ENCODE measurements at places on chromosomes 5 and 9. TPM values are rescaled to one million over a fixed set of nuclear protein-coding genes. Genes with fewer than 3 reads are reported as not detected.

DNA sequence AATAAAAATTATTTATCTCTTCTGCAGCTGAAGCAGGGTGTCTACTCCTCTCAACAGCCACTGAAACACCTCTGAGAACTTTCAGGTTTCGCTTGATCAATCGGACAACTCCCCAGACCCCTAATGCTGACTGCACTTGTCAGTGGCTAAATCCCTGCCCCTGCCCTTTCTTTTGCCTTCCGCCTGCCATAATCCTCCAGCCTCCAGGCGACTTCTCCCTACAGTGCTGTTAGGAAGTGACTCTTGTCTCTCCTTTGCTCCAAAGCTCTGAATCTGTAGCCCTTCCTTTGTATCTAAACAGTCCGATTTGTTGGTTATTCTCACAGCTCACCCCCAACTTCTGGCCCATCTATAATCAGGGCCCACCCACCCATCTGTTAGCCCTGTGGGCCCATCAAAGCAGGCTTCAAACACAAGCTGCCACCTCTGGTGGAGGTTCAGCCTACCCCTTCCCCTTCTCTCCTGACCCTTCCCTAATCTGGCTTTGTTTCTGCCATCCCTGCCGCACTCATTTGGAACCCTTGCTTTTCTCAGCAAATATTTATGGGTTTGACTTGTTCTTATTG lies 53.7 kb upstream of the IFNK start:
- DNase-seq = no peak

DNA sequence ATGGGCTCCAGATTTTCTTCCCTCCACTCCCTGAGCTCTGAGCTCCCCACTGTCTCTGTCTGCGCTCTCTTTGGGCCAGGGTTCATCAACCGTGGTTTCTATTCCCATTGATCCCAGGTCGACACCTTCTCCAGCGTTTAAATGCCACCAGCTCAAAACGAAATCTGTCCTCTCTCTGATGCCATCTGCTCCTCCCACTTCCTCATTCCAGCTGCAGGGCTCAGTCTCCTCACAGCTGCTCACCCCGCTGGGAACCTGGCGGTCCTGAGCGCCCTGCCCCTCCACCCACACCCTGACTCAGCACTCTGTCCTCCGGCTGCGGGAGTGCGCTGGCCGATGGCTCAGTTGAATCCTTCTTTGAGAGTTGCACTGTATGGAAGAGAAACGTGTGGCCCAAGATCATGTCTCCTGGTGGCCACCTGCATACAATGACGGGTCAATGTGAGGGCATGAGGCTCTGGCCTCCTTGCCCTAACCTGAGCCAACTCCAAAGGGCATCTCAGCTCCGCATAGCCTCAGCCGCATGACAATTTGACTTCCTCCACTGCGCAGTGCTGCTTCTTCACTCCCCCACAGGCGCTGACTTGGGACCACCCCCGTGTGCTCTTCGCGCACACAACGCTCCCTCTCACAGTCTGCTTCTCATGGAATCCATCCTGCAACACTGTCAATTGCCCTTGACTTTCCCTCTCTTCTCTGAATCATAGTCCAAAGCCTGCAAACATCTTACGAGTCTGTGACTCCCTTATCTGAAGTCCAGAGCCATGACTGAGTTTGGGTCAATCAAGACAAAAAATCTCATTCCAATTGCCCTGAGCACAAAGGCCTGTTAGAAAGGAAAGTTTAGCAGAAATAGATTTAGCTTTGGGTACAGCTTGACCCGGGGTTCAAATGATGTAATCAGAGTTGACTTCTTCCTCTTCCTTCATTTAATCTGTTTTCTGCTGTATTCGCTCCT lies 82.4 kb downstream of the PTCH1 start:
- no peak for DNase-seq

Gene RCL1
- 10.6 TPM for total RNA-seq

DNA sequence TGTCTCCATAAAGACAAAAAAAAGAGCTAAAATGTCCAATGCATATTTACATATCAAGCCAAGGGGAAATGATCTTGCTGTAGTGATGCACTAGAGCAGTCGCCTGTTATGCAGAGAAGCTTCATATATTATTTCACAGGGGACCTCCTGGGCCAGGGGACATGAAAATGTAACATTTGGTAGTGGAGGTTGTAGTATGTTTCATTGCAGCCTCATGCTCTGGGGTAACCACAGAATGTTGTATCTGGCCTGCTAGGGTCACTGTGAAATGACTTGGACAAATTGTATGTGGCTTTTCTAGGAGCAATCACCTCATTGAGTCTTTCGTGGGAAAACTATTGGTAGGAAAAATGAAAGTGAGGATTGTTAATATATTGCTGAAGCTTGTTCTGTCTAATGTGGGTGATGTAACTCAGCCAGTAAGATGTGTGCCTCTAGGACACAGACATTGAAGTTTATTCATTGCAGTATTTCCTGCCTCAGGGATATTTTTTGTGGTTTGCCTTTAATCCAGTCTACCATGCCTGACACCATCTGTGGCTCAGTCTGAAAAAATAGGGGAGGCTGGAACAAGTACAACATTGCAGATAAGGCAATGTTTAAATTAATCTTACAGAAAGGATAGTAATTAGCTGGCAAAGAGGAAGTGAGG lies 430.8 kb upstream of the TNC start:
- no peak for DNase-seq

Gene CDHR2
- total RNA-seq = 0.25 TPM

DNA sequence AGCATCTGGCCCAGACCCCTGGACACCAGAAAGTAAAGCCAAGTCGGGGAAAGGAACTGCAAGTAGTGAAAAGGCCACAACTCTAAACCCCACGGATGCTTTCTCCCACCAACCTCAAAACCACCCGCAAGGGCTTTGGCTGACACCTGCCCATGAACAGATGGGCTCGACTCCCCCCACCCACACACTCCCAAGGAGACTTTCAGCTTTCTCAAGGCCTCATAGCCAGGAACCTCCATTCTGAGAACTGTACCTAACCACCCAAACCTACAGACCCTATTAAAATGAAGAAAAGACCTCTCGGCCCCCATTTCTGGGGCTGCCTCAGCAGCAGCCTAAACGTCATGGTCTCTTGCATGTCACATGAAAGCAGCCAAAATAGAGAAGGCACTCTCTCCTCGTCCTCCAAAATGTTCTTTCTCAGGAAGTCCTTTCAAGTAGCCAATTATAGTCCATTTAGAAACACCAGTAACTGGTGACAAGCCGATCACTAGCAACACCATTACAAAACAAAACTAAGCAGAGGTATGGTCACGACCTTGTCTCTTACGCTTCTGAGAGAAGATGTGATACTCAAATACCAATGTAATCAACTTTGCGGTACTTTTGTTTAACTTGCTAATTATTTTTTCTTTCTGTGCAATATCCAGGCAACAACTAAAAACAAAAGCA lies 2.9 kb downstream of the B4GALT1 start:
- no peak for DNase-seq

All from dermis microvascular lymphatic vessel endothelial cell (primary cell).